CD4-positive, alpha-beta T cell treated with Interleukin-21 for 1 hour (primary cell): ENCODE measurements at places on chromosomes 11 and 22.

GRCh38 chr11:106131998-106132397 is 54.5 kb downstream of the AASDHPPT start:
- DNase-seq, result no peak

GRCh38 chr22:32561756-32562155 is 87.1 kb downstream of the FBXO7 start:
- no peak for DNase-seq

GRCh38 chr11:12263141-12263693 is 114.2 kb upstream of the PARVA start:
- DNase-seq, result no peak

DNA sequence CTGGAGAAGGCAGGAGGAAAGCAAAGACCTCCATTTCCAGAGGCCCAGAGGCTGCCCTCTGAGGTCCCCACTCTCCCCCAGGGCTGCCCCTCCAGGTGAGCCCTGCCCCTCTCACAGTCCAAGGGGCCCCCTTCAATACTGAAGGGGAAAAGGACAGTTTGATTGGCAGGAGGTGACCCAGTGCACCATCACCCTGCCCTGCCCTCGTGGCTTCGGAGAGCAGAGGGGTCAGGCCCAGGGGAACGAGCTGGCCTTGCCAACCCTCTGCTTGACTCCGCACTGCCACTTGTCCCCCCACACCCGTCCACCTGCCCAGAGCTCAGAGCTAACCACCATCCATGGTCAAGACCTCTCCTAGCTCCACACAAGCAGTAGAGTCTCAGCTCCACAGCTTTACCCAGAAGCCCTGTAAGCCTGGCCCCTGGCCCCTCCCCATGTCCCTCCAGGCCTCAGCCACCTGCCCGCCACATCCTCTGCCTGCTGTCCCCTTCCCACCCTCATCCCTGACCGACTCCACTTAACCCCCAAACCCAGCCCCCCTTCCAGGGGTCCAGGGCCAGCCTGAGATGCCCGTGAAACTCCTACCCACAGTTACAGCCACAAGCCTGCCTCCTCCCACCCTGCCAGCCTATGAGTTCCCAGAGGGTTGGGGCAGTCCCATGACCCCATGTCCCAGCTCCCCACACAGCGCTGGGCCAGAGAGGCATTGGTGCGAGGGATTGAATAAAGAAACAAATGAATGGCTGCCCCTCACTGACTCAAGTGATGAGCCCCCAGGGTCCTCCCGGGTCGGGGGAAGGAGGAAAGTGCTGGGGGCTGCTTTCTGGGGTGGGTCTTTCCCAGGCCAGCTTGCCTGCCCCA is 10.8 kb downstream of the SLC22A12 start:
- no peak for DNase-seq

- no peak for DNase-seq
These were observed 18.7 kb upstream of the SCUBE2 start for GRCh38 chr11:9109858-9110731.

GRCh38 chr11:92225568-92226330 is 1.1 kb downstream of the FAT3 start:
- DNase-seq, result no peak

DNA sequence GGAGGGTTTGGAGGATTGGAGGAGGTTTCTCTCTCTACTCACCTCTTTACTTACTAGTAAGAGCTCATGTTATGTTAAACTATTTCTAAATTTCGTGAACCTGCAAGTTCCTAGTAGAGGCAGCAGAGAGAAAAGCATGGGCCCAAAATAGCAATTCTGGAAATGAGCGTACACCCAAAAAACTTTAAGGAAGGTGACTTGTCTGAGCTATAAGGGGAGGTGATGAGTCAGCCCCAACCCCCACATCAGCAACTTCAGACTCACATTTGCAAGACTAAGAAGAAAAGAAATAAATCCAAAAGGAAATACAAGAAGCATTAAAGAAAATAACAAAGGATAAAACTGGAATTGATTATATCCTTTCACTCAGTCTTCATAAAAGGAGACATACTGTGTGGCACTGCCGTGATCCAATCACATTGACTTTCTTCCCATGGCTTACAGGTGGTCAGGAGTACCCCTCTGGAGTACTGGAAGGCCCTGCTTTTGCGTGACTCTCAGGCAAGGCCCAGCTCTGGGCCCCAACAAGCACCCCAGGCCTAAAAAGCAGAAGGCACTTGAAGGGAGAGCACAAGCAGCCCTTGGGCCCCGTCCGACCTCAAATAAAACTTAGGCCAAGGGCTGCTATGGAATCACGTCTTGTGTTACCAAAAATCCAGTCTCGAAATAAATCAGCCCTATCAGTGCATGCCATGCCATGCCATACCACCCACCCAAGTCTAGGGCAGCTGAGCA is 14.3 kb downstream of the PACSIN2 start:
- DNase-seq, result no peak

DNA sequence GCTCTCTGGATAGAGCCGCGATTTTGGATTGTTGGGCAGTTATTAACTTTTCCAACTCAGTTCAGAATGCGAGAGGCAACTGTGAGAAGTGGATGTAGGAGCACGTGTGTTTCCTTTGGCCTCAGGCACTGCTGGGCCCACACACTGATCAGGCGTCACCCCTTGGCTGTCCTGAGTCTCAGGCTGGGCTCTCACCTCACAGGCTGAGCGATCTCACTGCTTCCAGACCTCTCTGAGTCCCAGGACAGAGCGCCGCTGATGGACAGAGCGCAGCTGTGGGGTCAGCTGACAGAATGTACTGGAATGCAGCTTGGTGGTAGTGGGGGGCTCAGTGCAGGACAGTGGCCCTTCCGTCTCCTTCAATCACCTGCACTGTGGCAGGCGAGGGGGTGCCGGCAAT is 516.2 kb downstream of the TBC1D22A start:
- DNase-seq, result no peak

DNA sequence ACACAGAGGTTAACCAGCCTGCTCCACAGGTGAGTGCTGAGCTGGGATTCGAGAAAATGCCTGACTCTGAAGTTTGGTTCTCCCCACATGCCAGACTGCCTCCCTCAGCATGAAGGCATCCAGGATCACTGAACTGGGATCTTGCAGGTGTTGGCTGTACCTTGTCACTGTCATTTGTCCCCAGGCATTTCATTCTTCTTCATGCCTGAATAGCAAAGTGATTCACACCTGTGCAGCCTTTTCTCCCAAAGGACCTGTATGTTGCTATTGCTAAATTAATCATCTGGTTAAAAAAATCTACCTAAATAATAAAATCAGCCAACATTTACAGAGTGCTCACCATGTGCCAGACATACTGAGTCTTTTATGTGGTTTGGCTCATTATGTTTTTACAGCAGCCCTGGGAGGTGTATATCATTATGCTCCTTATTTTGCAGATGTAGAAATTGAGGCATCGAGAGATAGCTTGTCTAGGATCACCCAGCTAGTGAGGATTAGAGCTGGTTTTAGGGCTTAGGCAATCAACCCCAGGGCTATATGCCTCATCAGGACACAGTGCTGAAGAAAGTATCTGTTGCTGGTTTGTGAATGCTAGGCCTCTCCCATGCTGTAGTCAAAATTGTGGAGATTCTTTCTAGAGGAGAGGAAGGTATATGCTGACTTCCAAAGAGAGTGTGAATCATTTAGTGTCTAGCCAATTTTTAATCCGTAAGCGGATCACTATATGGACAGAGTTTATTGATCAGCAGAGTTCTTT is 204.4 kb downstream of the HIPK3 start:
- no peak for DNase-seq

DNA sequence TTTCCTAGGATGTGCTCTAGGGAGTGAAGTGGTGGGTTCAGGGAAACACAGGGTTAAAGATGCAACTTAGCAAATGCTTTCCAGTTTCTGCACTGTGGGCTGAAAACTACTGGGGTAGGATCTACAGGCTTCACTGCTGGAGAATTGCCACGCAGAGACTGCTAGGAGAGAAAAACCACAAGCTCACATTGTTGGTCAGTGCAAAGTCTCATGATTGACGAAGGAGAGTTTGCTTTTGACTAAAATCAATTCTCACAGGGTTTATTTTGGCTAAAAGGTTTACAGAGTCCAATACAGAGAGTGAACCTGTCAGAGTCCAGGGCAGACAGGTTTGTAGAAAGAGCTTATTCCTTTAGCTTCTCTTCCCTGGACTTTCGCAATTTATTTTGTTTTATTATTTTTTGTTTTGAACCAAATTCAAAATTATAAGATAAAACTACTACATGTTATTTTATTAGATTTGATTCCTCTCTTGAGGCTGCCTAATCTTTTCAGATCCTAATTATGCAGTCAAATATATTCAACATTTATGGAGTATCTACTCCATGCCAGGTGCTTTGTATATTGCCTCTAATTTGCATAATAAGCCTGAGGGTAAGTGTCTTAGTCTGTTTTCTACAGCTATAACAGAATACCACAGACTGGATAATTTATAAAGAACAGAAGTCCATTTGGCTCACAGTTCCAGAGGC is 64.7 kb downstream of the MTNR1B start:
- DNase-seq, result no peak

DNA sequence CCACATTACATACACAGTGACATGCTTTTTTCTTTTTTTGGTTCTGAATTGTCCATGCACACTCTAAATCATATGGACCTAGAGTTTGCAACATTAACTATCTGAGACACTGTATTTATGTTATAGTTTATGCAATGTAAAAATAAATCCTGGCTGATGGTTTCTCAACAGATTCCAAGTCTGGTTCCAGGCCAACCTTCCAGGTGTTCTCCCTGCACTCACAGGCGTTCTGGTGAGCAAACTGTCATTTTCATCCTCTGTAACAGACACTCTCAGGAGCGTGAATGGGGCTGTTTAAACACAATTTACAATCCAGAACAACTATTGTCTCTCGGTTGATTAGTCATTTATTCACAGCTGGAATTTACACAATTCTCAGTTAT is 36.5 kb upstream of the ANKK1 start:
- no peak for DNase-seq

GRCh38 chr11:2380807-2381350 is 3.8 kb downstream of the CD81 start:
- DNase-seq, result no peak

- no peak for DNase-seq
These were observed 14.3 kb downstream of the OR52K1 start for GRCh38 chr11:4496557-4497248.

GRCh38 chr11:86551288-86552092 is 120.9 kb downstream of the ME3 start:
- no peak for DNase-seq

DNA sequence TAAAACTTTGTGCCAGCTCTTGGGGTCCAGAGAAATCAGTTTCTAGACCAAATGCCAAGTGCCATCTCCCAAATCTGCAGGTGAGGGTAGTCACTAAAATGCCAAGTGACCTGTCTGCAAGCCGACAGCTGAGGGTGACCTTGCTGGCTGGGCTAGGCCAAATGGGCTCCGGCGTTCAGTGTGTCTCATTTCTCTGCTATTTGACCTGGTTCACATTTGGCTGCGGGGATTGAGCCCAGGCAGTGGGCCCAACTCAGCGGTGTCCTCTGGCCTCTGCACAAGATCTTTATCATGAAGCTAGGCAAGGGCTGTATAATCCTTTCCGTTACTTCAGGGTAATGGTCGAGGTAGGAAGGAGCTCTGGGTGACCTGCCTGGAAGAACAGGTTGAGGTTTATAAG is 87.5 kb downstream of the SNX19 start:
- no peak for DNase-seq

DNA sequence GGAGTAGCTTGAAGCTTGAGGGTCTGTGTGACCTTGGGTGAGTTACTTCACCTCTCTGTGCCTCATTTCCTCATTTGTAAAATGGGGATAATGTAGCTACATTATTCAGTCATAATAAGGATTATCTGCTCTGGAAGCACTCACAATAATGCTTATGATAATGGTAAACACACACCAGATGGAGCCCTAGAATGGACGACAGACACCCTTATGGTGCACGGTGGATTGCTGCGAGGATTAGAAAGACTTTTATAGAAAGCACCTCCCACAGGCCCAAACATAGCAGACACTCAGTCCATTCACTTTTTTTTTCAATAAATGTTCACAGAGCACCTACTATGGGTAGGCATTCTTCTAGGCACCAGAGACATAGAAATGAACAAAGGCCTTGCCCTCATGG is 53.8 kb downstream of the LARGE1 start:
- no peak for DNase-seq

DNA sequence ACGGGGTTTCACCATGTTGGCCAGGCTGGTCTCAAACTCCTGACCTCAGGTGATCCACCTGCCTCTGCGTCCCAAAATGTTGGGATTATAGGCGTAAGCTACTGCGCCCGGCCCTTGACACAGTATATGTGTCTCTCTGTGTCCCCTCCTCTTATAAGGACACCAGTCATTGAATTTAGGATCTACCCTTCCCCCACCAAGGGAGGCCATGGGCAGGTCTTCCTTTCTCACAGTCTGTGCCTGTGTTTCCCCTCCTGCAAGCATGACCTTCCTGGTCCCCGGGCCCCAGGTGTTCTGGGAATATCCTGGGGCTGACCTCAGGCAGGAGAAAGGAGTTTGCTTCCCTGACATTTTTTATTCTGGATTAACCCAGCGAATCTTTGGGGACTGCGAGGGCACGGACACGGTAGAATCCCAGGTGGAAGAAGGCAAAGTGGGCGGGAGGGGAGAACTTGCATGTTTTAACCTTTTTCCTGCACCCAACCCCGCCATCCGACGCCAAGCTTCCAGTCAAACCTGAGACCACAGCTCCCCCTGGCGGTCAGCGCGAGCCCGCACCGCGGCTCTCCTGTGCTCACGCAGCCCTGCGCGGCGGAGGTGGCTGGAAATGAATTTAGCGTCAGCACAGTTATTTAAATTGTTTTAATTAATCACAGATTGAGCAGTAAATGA is 42.1 kb upstream of the ISX start:
- peak; percentile 20 for DNase-seq

DNA sequence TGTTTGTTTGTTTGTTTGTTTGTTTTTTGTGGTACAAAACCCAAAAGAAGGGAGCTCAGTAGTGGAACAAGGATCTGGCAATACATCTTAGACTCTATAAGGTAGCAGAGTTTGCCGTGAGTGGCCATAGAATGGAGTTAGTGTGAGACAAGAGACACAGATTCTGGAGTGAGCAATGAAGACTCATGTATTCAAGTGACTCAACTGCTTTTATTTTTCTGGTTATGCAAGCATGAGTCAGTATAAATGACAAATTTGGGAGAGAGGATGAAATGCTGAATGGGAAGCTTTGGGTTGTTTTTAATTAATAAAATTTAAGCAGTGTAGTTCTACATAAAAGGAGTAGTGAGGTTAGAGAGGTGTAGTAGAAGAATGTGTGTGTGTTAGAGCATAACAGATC is 143.6 kb upstream of the ANO5 start:
- DNase-seq, result no peak

- DNase-seq, result no peak
These were observed 6.4 kb downstream of the FGF19 start for GRCh38 chr11:69697469-69697843.

- peak; percentile 72 for DNase-seq
These were observed 5.4 kb downstream of the GRK2 start for GRCh38 chr11:67271541-67272284.

- DNase-seq, result peak; percentile 80
These were observed at the start of gene PITPNM1 for GRCh38 chr11:67504950-67505581. PITPNM1 (minus strand) TSS chr11:67505363; CDS start chr11:67504180, 1,183 bp downstream.
